Fibroblast of villous mesenchyme (primary cell): ENCODE measurements at places on chromosomes 3 and 15.

DNA sequence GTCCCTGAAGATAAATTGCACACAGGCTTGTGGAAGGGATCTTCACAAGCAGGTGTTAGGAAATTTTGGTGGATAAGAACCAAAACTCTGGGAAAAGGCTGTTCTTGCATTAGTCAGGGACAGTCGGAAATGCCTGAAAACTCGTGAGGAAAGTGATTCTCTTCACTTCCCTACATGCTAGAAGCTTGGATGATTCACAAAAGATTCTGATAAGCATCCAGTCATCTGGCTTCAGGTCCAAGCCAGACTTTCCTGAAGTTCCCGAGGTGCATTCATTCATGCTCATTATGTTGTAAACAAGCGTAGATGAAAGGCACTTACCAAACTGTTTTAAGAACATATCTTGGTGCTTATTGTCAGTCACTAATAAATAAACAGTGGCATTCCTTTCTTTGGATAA is 1028.7 kb downstream of the NTRK3 start:
- DNase-seq: peak; percentile 17

GRCh38 chr3:16401273-16401672 is 112.2 kb downstream of the RFTN1 start:
- DNase-seq: peak; percentile 48

GRCh38 chr3:142915636-142916035 is 26.8 kb upstream of the PCOLCE2 start:
- no peak for DNase-seq

GRCh38 chr3:51721062-51721745 is 14.3 kb downstream of the GRM2 start:
- no peak for DNase-seq

DNA sequence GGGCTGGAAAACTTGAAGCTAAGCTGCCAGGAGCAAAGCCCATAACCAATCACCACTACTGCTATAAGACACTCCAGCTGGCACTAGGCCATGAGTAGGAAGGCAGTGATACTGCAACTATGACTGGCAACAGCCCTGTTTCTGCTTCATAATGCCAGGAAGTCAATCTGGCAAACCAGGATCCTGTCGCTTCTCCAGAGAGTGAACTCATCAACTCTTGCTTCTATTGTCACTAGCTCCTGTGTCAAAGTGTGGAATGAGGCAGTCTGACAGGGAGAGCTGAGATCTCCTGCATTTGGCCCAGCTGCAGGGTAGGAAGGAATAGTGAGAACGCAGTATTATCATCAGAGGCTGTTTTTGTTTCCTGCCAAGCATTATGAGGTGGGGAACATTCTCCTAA is 105.3 kb downstream of the CTNNB1 start:
- DNase-seq: no peak

- no peak for DNase-seq
Measured at GRCh38 chr3:128863560-128863959, 15.9 kb upstream of the ACAD9 start.

DNA sequence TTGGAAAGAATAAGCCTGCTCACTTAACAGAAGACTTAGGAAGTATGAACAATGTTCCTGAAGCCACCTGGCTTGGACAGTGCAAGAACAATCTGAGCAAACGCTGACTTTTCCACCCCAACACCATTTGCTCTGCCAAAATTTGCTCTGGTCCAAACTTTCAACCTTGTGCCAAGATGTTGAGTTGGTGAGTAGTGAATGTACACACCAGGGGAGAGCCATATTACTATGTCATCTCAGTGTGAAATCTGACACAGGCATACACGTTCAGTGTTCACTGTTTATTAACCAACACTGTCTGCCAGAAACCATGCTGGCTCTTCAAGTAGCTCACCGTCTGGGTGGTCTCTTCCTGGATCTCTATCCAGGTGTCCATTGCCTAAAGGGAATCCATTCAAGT is 152.9 kb upstream of the LPP start:
- DNase-seq: no peak

- DNase-seq: peak; percentile 36
Measured at GRCh38 chr3:69129531-69129930, 7.1 kb upstream of the LMOD3 start.

DNA sequence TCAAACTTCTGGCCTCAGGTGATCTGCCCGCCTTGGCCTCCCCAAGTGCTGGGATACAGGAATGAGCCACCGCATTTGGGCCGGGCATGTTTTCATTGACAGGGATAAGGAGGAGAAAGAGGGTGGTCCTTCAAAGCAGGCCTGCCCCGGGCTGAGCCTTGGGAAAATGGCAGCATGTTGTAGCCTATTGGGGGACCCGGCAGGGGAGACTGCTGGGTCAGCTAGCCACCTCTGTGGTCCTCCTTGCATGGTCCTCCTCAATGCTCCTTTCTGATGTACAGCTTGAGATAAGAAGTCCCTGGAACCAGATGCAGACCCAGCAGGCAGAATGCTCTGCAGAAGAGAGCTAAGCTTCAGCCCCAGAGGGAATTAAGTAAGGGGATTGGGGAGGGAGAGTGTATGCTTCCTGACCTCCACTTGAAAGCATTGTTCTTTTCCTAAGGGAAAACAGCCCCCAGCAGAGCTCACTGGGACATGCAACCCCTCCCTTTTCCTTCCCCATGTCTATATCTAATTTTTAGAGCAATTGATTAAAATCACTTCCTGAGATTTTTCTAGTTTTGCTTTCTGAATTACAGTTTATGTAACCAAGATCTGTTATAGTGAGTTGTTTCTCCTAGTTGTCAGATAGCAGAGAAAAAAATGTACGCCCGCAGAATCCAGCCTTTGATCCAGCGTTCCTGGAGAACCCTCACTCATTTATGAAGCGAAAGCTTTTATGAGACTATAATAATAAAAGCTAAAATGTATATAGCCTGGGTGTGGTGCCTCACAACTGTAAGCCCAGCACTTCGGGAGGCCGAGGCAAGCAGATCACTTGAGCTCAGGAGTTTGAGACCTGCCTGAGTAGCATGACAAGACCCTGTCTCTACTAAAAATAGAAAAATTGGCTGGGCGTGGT is 48.7 kb upstream of the VILL start:
- DNase-seq: peak; percentile 77

DNA sequence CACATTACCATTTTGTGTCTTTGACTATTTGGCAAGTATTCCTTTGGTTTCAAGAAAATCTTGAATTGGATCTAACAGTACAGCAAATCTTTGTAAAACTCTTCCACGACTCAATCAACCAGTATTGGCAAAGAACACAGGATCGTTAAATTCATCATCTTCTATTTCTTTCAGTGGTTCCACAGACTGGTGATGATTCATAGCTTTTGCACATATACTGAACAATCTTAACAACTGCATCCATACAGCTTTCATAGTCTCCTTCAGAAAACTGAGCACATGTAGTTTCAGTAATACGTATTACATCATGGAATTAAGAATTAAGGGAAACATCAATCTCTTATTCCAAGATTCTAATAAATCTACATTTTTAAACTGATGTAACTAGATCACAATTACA is 91.6 kb upstream of the LIPC start:
- DNase-seq: peak; percentile 50

DNA sequence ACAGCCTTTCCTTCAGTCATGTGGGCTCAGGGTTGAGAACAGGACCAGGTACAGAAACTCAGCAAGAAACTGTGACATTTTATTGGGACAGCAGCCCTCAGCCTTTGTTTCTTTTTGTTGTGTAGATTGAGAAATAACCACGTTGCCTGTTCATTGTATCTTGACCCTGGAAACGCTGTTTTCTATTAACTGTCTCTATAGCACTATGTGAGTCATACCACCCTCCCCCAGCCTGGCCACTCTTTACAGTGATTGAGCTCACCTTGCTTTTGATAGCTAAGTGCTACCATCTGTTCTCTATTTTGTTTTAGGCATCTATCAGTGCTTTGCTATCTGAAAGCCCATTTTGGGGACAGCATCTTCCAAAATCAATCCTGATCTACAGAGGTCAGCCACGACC is 127.9 kb downstream of the CD47 start:
- DNase-seq: peak; percentile 43

DNA sequence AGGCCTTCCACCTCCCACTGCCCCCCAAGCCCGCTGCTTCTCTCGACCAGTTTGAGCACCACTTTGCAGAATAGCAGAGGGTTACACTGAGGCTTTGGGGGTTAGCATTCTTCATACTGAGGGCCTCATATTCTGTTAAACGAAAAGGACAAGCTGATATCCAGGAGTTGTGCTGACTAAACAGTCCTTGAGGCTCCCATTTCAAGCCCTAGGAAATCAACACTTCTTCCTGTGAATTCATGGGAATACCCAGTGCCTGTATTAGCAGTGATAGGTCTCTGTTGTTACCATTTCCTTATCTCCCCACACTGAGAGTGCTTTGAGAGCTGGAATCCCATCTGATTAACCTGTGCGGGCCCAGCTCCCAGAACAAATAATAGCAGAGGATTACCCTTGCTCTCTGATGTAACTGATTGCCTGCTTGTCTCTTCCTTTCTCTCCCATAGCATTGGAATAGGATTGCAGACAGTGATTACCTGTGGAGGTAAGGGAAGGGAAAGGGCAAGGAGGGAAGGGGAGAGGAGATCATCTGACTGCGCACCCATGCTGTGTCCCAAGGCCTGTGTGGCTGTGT is 930 bp downstream of the FBXW12 start:
- DNase-seq: no peak

GRCh38 chr3:23711916-23712494 is 93.8 kb upstream of the UBE2E1 start:
- DNase-seq: no peak

DNA sequence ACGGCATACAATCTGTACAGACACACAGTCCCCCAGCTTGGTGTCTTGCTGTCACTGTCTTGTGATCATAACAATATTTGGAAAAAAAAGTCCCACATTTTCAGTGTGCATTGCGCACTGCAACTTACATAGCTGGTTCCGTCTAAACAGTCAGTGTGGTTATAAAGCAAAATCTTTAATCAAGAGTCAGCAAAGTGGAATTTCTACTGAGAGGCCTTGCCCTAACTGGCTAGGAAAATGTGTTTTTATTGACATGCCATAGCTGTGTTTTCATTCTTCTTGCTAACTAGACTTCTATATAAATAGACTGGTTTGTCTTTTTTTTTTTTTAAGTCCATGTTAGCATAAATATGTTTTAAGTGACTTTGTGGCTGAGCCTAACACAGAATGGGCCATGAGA is 174.8 kb downstream of the POLR2M start:
- DNase-seq: peak; percentile 74
